ENCODE measurements at places on chromosomes 5 and 9. TPM values are rescaled to one million over a fixed set of nuclear protein-coding genes. Genes with fewer than 3 reads are reported as not detected.
A peak's percentile ranks its signal among the peaks of the same experiment; 100 is the strongest.

DNA sequence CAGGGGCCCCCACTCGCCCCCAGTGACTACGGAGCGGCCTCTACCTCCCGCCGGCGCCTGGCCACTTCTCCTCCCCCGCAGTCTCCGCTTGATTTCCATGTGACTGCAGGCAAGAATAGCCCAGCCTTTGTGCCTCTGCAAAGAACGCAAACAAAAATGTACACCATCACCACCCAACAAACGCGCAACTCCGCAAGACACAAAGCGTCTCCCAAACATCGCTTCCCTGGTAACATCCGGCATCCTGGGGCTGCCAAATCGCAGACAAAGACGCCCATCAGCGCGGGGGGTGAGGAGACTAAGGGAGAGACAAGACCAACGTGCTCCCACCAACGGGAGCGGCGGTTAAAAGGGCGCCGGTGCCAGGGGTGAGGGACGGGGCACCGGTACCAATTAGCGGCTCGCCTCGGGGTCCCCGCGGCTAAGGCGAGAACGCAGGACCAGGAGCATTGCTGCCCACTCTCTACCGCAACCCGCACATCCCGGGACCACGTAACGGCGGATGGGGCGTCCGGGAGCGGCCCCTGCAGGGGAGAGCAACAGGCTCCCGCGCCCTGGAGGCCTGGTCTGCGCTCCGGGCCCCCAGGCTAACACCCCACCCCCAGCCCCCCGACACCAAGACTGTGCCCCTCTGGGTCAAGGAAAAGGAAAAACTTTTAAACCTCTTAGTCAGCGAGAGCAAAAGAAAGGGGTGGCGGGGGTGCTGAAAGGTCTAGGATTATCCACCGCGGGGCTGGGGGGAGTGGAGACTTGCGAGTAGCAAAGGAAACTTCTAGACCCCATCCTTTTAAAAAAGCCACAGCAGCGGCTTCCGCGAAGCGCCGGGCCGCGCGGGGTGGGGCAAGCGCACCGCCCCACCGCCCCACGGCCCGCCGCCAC lies 885 bp downstream of the MPDZ start:
- DNase-seq: no peak

DNA sequence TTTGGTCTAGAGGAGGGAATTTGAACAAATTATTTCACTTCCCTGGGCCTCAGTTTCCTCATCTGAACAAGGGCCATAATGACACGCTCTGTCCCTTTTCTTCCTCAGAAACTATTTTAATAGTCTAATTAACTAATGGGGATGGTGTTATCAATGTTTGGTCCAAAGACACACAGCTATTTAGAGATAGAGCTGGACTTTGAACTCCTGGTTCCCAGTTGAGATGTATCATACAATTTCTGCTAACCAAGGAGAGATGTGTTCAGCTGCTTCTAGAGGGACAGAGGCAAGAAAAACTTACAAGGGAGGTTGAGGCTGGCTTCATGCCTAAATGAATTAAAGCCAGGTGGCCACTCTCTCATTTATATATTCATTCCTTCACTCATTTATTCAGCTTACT lies 90.6 kb upstream of the CLINT1 start:
- no peak for DNase-seq

Gene SYNPO
- total RNA-seq: 10.1 TPM

Gene GLDC
- total RNA-seq: 1.3 TPM

DNA sequence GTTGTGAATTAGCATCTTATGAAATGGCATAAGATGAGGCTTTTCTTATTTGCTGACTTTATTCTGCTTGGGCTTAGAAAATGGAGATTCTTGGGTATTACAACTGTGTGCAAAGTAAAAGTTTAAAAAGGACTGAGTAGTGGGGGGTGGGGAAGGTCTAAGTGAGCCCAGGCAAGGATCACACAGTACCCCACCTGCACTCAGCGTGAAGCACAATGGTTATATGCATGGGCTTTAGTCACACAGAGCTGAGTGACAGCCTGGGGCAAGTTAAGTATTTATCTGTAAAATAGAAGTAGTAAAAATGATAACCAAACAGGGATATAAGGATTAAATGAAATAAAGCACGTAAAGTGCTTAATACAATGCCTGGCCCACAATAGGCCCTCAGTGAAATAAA lies 247.4 kb downstream of the FAM114A2 start:
- DNase-seq: no peak

Gene MYMK
- total RNA-seq: not detected

DNA sequence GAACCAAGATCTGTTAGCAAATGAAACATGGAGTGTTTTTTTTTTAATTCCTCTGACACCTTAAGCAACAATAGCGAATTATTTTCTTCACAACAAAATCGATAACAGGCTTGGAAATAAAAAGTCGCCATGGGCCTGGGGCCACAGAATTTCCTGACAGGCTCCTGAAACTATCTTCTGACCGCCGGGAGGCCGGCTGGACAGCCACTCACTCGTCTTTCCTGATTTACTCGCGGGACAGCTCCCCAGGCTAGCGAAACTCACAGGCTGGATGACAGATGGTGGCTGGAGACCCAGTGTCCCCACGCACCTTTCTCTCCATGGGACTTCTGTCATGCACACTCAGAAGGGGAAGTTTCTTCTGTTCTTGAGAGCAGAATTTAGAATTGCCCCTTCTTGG lies 143.3 kb upstream of the IRX2 start:
- DNase-seq: no peak

Gene SHB
- 19.0 TPM for total RNA-seq

Gene CMYA5
- 0.11 TPM for total RNA-seq

Gene LOX
- total RNA-seq: 0.14 TPM

- DNase-seq: no peak
Measured at GRCh38 chr9:93614830-93615468, 38.6 kb downstream of the PHF2 start.

DNA sequence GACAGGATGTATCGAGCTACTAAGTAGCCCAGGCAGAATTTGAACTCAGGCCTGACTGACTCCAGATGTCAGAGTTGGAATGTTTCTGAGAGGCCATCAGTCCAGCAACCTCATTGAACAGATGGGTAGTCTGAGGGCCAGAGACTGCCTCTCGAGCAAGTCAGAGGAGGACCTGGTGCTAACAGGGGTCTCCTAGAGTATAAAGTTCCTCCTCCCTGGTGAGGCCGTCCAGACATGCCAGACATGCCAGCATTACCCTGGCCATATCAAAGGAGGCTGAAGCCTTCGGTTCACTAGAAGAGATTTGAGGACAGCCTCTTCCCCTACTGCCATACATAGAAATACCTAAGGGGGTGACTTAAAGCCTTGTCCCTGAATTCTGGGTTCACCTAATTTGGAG lies 81.2 kb downstream of the ZNF618 start:
- DNase-seq: no peak

Gene SNAPC3
- 23.4 TPM for total RNA-seq

DNA sequence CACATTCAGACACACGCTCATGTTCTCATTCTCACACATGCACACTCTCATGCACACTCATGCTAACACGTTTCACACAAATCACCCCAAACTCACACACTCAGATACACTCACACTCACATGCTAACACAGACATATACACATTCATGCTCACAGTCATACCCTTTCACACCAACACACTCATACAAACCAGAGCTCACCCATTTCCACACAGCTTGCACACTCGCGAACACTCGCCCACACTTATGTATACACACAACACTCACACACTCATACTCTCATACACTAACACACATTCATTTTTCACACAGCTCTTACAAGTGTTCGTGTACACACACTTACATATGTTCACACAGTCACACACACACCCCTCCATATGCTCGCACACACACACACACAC lies 64.1 kb upstream of the IL17B start:
- DNase-seq: no peak

GRCh38 chr5:113205323-113205722 lies 228.7 kb downstream of the DCP2 start:
- no peak for DNase-seq

GRCh38 chr5:1178529-1179382 lies 22.6 kb upstream of the SLC6A19 start:
- DNase-seq: no peak

Gene HACD4
- total RNA-seq: 5.4 TPM

GRCh38 chr5:156134216-156134615 lies 192.7 kb upstream of the SGCD start:
- no peak for DNase-seq

GRCh38 chr9:138053996-138054752 lies 176.6 kb downstream of the CACNA1B start:
- DNase-seq: no peak

DNA sequence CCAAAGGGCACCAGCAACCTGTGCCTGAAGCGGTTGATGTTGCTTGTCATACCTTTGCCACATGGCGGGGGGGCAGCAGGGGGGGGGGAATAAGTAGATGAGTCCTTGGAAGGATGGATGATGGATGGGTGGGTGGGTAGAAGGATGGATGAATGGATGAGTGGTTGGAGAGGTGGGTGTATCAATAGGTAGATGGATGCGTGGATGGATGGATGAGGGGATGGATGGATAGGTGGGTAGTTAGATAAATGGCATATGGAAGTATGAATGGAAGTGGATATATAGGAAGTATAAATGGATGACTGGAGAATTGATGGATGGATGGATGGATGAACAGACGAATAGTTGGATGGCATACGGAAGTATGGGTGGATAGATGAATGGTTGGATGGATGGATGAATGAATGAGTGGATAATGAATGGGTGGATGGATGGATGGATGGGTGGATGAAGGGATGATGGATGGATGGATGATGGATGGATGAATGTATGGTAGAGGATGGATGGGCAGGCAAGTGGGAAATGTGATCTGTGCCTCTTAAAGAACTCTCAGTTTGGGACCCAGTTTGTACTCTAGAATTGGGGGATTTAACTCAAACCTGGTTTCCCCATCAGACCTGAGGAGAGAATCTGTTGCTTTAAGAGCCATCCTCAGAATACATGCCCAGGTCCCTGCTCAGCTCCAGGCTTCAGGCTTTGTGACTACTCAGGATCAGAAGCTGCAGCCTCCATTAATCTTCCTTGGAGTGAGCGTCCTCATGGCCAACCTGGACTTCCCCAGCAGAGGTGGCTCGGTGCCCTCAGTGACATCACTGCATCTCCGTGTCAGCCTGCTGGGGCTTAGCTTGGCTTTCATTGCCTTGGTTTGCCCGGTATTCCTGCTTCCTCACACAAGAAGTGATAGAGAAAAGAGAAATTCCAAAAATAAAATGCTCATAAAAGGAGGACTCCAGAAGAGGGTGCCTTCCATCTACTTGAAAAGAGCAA lies 27.6 kb upstream of the SUSD3 start:
- no peak for DNase-seq

DNA sequence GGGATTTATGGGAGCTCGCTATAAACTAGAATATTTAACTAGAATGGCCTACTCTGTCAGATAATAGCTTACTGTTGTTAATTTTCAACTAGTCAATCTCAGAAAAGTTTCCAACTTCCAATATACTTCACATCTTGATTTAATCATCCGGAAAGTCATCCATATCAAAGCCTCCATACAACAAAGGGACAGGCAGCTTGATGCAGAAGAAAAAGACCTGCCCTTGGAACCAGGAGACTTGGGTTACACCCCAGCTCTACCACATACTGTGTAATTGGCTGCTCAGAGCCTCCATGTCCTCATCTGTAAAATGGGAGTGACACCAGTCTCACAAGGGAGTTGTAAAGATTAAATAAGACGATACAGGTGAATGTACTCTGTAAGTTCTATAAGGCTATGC lies 1.9 kb downstream of the PTPN3 start:
- no peak for DNase-seq

- DNase-seq: peak; percentile 52
Measured at GRCh38 chr5:132378580-132378979, 9.1 kb downstream of the SLC22A5 start.

DNA sequence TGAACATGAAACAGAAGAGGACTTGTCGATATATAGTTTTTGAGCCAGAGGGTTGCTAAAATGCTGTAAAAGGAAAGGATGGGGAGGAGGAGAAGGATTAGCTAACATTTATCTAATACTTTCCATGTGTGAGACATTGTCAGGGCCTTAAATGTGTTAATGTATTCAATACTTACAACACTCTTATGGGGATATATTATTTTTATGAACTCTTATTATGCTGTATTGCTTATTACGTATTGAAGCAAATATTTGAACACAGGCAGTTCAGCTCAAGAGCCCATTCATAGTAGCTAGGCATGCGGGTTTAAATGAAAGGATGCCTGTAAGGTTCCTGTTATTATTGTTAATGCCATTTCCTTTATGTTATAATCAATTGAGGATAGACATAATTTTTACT lies 391.5 kb downstream of the CCDC171 start:
- DNase-seq: no peak

DNA sequence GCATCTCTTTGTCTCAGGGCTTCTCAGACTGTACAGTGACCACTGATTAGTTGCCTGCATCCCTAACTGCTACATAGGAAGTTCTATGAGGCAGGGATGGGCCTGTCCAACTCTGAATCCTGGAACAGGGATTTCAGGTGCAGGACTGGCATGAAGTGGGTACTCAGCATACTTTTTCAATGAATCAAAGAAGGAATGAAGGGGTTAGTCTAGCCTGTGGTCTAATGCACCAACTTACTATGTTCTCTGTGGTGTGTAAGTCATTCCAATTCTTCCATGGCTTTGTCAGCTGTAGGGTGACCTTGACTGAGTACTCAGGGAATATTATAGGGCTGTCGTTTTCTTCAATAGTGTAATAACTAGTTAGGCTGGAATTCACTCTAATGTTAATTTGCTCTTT lies 8.3 kb downstream of the COL15A1 start:
- no peak for DNase-seq

DNA sequence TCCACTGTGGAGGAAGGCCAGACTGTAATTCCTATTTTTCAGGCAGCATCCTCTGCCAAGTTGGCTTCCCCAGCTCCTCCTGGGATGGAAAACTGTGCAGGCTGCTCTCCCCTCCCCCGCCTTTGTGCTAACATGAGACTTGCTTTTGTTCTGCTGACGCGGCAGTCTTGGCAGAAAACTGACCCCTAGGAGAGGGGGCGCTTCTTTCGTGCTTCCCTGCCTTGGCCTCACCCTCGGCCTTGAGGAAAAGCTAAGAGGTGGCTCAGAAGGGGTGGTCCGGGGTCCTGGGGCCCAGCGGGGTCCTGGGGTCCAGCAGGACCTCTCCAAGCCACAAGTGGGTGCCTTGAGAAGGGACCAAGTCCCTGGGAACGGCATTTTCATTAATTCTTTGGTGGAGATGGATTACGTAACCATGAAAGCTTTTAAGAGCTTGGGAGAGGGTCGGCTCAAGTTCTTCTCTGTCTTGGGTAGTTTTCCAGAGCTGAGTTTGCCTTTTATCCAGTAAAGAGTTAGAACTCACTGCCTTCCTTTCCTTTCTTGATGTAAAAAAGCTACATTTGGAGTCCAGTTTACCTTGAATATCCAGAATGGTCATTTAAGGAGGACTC lies 51.0 kb downstream of the SH3PXD2B start:
- DNase-seq: no peak

GRCh38 chr9:76044266-76044819 lies 153.9 kb downstream of the PCSK5 start:
- no peak for DNase-seq

Gene LRRC26
- not detected for total RNA-seq

DNA sequence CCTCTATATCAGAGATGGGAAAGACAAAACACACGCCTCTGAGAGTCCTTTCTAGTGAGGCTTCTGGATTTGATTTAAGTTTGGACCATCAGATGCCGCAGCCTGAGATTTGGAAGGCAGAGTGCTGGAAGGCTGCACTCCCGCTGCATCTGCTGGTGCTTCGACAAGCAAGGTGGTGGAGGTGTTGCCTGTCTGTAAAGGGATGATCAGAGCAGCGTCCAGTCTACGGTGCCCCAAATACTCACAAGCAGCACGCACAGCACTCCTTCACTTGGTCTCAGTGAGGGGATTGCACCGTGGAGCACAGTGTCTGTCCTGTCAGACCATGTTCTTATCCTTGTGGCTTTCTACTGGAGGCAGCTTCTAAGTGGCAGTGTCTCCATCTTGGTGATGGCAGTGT lies 221.4 kb downstream of the GADD45G start:
- DNase-seq: no peak

GRCh38 chr5:97056263-97056662 lies 86.1 kb downstream of the LIX1 start:
- no peak for DNase-seq

Gene PBX3
- 22.7 TPM for total RNA-seq
